Hindlimb muscle (tissue), 1 donor: ENCODE measurements at places on chromosomes 13 and 19.

DNA sequence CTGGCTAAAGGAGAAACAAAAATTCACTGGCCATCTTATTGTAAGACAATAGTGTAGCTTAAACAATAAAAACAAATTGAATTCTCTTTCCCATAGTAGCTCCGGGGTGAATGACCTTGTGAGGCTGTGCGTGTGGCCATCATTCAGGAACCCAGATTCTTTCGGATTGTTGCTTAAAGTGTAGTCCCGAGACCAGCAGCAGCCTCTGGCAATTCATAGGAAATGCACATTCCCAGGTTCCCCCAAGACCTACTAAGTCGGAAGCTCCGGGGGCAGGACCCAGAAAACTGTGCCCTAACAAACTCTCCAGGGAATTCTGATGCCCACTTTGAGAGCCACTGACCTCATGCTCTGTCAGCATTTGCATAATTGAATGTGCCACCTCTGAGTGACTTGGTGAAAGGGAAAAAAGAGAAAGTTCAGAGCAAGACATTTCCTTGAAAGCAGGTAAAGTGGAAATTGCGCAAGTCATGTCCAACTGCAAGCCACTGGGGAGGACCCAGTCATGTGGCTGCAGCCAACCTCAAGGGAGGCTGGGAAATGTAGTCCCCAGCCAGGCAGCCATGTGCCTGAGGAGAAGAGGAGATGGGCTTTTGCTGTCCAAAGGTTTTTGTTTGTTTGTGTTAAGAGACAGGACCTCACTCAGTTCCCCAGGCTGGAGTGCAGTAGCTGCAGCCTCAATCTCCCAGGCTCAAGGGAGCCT is 50.7 kb upstream of the PNMA8B start:
- DNase-seq, result no peak

DNA sequence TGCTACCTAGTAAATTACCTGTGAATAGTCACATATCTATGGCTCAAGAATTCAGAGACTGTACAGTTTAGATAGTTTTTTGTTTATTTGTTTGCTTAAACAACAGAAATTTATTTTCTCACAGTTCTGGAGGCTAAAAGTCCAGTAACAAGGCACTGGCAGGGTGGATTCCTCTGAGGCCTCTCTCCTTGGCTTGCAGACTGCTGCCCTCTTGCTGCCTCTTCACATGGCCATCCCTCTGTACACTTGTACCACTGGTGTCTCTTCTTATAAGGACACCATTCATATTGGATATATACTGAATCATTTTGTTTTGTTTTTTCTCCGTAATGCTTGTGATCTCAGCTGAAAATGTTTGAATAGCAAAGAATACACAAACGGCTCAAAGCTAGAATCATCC is 56.4 kb upstream of the MIR17HG start:
- DNase-seq, result no peak

DNA sequence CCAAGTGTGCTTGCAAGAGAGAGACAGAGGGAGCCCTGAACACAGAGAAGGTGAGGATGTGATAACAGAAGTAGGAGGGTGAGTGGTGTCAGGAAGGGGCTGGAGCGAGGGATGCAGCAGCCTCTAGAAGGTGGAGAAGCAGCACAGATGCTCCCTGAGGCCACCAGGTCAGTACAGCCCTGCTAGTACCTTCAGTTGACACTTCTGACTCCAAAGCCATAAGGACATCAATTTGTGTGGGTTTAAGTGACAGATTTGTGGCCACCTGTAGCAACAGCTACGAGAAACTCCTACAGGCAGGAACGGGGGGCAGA is 6.9 kb downstream of the ERICH4 start:
- DNase-seq, result no peak

- DNase-seq, result no peak
These were observed 28.1 kb downstream of the DHX34 start for GRCh38 chr19:47377208-47377701.

DNA sequence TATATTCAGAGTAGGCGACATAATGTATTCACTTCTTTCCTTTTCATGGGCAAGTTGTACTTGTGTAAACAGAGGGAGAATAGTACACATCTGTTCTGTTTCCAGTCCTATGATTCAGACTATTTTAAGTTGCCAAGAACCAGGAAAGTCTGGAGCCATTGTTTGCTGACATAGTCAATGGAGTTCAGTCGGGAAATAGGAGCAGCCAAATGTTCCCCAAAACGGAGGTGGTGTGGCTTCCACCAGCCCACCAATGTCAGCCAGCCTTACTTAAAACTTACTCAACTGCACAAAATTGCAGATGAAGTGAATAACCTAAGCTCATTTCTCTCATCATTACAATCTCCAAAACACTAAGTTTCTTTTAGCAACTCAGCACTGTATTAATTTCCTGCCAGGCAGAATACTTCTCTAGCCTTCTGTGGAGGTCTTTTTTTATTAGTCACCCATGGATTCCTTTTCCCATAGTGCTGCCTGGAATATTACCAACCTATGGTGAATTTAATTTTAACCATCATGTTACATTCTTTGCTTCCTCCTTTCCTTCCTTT is 22.3 kb upstream of the CSNK1A1L start:
- peak; percentile 52 for DNase-seq

- no peak for DNase-seq
These were observed 33.8 kb downstream of the COL4A2 start for GRCh38 chr13:110340812-110341444.

GRCh38 chr19:1315470-1316166 is 29.9 kb downstream of the EFNA2 start:
- DNase-seq, result peak; percentile 54

DNA sequence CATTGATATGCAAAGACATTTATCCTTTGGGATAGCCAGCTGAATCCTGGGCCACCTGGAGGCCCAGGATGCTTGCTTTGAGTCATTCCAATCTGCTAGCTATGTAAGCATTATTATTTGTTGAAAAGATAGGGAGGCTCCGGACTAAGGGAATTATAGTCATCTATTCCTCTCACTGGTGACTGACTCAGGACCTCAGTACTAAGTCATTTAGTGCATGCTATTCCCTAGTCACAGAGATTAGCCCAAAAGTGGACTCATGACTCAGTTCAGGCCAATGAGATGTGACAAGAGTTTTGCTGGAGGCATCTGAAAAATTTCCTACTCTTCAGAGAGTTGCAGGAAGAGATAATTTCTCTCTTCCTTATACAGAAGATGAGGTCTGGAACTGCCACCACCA is 67.9 kb upstream of the ITM2B start:
- DNase-seq, result no peak

GRCh38 chr19:31149441-31149941 is 199.7 kb downstream of the TSHZ3 start:
- DNase-seq, result no peak

DNA sequence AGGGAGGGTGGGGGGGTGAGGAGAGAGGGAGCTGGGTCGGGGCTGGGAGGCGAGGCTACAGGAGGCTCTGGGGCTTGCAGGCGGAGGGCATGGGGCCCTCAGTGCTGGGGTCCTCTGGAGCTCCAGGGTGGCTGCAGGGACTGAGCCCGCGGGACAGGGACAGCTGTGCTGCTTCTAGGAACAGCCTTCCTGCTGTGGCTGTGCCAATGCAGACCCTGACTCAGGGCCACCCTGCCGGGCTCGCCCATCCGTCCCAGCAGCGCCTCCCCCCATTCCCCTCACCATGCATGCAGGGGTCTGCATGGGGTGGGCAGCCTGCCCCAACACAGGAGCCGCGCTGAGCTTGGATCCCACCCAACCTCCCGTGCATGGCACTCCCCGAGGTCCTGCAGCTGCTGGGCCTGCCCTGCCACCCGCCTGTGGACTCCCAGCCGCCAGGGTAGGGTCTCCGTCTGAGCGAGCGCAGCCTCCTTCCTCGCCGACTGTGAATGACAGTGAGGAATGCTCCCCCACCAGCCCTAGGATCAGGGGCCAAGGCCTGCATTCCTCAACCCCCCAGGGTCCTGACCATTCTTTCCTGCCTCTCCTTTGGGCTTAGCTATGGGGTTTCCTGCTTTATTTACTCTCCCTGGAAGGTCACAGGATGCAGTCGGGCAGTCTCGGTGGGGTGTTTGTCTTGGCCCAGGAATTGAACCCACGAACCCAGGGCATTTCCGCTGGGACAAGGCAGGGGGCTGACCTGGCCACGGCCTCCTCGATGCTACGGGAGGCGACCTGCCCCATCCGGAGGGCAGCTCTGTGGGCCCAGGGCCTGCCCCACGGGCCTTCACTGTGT is 23.4 kb downstream of the CEBPG start:
- no peak for DNase-seq

DNA sequence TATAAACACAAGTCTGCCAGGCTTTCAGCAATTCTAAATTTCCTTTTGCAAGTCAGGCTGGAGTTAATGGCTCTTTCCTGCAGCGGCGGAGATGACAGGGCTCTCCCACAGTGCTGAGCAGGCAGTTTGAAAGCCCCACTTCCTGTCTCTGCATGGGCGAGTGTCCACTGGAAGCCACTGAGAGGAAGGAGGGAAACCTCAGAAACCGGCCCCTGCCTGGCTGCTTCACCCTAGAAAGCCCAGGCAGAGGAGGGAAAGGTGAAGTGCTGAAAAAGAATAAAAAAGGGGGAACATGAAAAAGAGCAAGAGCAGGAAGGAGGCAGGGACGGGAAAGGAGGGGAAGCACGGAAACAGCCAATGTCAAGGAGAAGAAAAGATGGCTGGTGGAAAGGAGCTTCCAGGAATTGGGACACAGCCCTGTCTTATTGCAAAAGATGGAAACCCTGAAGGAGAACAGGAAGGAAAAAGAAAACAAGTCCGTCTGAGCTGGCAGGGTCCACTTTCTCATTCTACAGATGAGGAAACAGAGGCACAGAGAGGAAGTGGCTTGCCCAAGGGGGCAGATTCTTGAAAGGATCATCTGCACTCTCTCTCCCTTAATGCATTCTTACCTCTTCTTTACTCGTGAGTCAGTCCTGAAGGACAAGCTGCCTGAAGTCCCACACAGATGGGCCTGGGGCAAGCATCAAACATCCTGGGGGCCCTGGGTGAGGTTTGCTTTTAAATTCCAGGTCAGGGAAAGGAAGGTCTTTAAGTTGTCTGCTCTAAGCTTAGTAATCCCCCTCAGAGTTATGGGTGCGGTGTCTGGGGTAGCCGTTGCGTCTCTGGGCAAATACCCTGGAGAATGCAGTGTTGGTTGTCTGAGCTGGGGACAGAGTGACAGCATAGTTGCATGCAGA is 38.8 kb upstream of the ALOX5AP start:
- DNase-seq, result no peak

GRCh38 chr13:36789061-36789460 is 30.0 kb upstream of the RFXAP start:
- no peak for DNase-seq

- DNase-seq, result no peak
These were observed 22.6 kb downstream of the STARD13 start for GRCh38 chr13:33262997-33263396.

- DNase-seq, result no peak
These were observed 393.8 kb downstream of the PCDH20 start for GRCh38 chr13:61021838-61022237.

GRCh38 chr13:42258747-42259146 is 13.2 kb upstream of the AKAP11 start:
- no peak for DNase-seq

DNA sequence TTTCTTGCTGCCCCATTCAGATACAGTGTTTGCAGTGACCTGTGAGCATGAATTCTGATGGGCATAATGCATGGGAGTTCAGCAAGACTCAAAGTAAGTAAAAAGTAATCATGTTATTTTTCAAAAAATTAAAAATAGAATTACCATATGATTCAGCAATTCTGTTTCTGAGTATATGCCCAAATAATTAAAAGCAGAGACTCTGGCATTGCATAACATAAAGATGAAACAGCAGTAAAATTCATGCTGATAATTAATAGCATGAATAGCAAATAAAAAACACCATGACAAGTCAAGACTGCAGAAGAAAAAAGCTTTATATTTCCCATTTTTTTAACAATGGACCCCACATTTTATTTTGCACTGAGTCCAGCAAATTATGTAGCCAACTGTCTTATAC is 21.3 kb downstream of the RNF6 start:
- no peak for DNase-seq

DNA sequence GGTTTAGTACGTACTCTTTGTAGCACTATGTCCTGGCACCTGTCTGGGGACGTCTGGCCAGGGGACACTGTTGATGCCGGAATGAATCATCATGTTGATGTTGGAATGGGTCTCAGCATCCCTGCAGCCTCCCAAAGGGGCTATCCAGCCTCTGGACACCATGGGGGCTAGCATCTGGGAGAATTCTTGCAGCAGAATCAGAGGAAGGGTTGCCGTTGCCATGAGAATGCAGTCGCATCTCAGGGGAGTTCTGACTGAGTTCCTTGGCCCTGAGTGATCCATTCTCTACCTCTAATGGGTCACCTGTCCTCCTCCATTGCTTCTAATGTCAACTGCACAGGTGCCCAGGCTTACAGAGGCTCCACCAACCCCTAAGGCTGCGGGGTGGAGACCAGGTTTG is 129.1 kb downstream of the UQCRFS1 start:
- DNase-seq, result no peak

DNA sequence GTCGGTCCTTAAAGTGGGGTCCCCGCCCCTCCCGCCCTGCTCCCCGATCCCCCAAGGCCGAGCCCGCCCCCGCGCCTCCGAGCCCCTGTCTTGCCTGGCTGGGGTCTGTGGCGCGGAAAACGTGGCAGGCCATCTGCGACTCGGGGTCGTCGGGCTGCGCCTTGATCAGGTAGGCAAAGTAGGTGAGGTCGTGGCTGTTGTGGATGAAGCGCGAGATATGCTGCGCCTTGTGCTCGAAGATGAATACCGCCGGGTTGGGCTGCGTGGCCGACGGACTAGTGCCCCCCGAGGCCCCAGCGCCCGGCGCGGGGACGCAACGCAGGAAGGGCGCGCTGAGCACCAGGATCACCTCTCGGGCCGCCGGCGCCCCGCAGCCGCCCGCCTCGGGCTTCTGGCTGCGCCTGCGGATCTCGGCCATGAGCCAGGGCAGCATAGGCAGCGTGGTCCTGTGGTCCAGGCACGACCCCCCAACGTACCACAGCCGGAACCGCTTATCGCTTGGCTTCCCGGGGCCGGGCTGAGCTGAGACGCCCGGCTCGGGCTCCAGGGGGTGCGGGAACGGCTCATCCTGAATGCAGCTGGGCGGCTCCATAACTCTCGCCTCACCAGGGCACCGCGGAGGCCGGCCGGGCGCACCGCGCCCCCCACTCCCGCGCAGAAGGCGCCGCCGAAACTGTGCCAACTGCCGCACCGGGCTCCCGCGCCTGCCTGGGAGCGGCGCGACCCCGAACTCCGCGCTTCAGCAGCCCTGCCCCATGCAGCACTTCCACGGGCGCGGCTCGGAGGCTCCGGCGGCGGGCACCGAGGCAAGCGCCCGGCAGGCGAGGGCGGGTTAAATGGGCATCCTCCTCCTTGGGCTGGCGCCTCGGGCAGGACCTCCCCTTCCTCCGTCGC is 546 bp downstream of the TBC1D4 start:
- peak; percentile 47 for DNase-seq

- DNase-seq, result peak; percentile 39
These were observed 61.1 kb downstream of the ZNF431 start for GRCh38 chr19:21202865-21203494.

DNA sequence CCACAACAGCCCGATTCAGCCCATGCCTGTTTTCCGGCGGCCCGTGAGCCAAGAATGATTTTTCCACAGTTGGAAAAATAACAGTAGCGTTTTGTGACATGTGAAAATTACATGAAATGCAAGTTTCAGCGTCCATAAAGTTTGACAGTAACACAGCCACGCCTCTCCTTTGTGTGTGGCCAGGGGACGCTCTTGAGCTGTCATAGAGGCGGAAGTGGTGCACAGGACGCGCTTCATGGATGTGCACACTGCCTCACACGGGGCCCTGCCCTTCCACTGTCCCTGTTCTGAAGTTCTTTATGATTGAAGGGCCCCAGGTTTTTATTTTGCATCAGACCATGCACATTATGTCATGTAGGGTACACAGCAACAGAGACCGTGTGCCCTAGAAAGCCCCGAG is 12.4 kb upstream of the ELAVL1 start:
- no peak for DNase-seq

- DNase-seq, result no peak
These were observed 5.0 kb upstream of the PTGER1 start for GRCh38 chr19:14479975-14480699.

- DNase-seq, result no peak
These were observed 14.2 kb downstream of the CACNA1A start for GRCh38 chr19:13492128-13492527.
